ENCODE measurements at places on chromosomes 6 and 20.

DNA sequence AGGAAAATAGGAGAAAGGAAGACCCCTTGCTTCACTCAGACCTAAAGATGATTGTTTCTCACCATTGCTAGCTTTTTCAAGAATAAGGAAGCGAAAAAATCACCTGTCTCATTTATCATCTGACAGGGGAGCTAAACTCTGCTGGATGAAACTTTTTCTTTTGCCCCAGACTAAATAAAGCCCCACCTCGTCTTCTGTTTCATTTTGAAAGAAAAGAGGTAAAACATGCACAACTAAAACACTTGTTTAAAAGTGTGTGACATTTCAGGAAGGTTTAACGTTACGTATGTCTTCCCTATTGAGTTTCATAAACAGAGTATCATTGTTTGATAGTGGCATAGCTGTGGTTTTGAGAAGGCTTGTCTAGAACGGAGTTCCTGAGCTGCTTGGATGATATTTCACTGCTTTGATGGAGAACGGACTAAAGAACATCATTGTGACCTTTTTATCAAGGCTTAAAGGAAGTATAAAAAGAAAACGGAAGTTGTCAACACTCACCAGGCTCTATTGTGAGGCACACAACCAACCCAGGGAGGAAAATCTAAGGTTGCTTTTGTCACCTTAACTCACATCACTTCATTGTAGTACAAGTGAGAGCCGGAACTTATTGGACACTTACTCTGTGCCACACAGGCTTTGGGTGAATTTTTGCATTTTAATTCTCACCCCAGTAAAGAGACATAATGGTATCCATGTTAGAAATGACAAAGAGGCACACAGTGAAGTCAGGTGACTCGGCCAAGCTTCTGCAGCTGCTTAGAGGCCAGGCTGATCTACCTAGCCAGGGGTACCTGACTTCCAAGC lies 29.5 kb downstream of the TSHZ2 start:
- no peak for DNase-seq

DNA sequence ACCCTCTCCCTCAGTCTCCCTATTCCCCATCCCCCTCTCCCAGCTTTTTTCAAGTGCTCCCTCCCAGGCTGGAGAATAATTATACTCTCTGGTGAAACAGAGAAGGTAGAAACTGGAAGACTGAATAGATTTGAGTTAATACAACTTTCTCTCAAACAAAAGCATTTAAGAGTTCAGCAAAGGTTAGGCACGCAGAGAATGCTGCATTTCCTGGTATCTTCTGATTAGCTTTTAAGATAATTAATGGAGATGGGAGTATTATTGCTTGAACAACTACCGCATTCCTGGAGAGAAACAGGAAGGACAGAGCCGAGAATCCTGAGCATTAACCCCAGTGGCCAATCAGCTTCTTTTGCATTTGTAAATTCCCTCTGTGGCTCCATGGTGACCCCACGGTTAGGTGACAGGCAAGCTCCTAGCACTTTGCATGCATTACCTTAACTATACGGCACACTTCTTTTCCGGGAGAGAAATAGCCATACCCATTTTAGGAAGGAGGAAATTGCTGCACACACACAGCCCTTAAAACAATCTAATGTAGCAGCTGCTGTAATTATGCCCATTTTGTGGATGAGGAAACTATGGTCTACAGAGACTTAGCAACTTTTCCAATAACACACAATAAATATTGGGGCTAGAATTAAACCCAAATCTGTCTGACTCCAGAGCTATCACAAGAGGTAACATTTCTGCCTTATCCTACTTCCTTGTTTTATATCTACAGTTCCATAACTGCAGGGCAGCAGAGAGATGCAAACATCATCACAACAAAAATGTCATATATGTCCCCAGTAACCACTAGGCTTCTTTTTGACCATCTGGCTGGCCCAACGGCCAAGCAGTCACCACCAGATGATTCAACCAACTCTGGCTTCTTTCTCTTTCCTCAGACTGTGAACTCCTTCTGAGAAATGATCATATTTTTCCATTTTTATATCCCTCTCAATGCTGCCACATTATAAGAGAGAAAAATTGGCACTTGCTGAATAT lies 169.9 kb downstream of the CD24 start:
- DNase-seq, result no peak

DNA sequence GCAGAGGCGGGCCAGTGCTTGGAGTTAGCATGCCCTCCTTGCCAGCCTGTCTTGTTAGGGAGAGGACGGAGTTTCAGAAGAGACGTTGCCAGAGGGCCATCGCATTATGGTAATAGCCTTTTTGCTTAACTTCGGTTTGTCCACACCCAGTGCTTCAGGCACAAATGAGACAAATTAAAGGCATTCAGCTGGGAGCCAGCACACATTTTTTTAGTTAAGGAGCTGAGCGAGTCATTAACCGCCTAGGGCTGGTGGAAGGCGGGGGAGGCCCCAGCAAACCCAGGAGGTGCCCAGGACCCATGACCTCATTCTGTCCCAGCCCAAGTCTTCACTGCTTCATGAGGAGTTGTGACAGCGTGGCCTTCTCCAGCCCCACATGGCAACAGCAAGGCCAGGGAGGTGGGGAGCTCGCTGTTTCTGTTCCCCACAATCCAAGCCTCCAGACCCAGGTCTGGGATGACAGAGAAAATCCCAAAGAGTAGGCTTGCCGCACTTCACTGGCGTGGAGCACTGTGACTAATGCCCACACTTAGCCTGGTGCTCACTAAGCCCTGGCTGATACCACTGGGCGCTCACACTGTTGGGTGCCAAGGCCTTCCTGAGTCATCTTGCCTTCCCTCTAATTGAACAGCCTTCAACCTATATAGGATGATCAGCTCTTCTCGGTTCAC lies 237.1 kb downstream of the ANKRD60 start:
- no peak for DNase-seq

- no peak for DNase-seq
Measured at GRCh38 chr6:34276881-34277762, 28.3 kb upstream of the SMIM29 start.

DNA sequence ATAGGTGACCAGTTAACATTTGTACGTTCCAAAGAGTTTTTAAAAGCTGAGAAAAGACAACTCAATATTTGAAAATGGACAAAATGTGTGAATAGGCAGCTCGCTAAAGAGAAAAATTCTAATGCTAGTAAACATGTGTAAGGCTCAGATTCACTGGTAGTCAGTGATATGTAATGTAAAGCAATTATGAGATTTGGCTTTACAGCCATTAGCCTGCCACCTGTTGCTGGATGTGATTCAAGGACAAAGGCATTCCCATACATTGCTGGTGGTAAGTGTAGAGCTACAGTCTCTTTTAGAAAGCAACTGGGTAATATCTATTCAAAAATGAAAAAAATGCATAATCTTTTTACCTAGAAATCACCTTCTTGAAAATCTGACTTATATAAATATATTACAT lies 114.3 kb downstream of the COL19A1 start:
- DNase-seq, result no peak

DNA sequence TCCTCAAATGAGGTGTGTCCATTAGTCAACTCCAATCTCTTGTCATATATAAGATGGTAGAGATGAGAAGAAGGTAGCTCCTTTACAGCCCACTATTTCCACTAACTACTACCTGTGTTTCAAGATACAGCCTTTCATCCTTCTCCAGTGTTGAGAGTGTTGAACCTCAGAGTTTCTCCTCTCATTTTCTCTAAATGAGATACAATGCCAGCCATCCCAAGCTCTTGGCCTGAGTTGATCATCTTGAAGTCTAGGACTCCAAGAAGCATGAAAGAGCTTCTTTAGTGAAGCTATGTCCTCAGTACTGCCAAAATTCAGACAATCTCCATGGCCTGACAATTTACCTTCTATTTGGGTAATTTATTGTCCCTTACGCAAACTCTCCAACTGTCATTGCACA lies 548 bp upstream of the HLA-DRA start:
- no peak for DNase-seq

GRCh38 chr6:68333442-68333841 lies 301.6 kb upstream of the ADGRB3 start:
- peak; percentile 6 for DNase-seq

DNA sequence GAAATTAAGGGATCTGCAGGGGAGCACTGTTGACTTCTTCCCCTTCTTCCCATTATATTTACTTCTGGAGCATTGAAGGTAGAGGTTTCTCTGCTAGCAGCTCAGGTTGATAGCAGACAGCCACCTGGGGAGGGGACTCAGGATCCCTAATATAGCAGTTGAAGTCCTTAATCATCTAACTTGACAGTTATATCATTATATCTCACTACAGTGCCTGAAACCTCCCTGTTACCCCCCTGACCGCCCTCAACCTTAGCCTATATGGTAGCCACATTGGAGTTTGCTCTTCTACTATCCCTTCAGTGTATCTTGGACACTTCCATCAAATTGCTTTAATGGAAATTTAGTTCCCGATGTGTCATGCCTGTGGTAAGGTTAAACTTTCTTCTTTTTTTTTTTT lies 7.0 kb downstream of the RALGAPB start:
- no peak for DNase-seq

GRCh38 chr6:35686436-35686835 lies 2.3 kb downstream of the FKBP5 start:
- DNase-seq, result no peak

GRCh38 chr20:24598996-24599395 lies 129.6 kb downstream of the SYNDIG1 start:
- no peak for DNase-seq

- DNase-seq, result no peak
Measured at GRCh38 chr6:35093118-35093445, 48.1 kb downstream of the TCP11 start.

GRCh38 chr6:20129290-20130088 lies 82.8 kb downstream of the MBOAT1 start:
- no peak for DNase-seq

DNA sequence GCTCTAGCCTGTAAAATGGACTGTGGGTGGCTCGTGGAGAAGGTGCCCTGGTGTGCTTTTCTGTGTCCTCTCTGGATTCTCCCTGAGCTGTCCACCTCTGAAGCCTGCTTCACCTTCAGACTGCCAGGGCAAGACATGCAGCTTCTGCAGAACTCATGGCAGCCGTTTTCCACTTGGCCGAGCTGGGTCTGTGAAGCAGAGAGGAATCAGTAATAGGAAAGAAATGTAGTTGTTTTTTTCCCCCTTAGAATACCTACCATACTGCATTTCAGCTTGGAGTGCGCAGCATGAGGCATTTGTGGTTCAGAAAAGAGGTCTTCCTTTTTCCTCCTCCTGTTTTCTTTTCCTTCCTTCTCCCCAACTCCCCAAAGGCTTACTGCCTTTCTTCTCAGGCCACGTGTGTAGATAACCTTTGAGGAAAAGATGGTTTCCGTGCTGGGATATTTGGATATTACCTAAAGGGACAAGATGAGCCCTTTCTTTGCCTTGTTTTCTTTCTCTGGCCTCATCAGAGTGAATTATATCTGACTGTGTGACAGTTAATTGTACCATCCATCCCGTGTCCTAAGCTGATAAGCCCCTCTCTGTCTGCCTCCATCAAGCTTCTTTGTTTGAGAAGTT lies 39.4 kb downstream of the RREB1 start:
- DNase-seq, result no peak

DNA sequence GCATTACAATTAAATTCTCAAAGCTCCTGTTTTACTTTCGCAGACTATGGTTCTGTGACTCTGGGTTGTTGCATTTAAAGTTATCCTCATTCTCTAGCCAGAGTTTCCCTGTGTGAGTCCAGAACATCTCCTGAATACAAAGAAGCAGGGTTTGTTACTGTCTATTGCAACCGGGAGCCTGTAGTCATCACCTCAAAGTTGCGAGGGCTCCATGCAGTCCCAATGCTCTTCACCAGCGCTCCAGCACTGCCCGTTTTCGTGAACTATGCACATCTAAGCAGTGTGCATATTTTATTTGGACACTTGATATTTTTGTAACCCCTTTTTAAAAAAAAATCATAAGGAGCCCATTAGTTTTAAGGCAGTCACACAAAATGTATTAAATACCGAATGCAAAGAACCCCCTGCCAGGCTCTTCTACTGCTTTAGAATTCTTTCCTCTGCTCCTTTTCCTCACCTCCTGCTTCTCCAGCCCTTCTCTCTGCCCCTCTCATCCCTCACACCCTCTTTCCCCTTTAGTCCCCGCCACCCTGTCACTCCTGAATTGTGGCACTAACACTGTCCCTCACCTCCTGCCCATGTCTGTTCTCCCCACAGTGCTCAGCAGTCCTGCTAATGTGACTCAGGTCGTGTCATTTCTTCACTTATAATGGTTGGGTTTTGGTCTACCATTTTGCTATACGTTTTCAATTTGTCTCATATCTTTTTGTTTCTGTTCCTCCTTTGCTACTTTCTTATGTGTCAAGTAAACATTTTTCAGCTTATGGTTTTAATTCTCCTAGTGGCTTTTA lies 1.1 kb upstream of the HLA-C start:
- no peak for DNase-seq

- no peak for DNase-seq
Measured at GRCh38 chr6:156659822-156660198, 117.4 kb upstream of the ARID1B start.

GRCh38 chr20:7716286-7716972 lies 223.8 kb downstream of the HAO1 start:
- DNase-seq, result no peak

DNA sequence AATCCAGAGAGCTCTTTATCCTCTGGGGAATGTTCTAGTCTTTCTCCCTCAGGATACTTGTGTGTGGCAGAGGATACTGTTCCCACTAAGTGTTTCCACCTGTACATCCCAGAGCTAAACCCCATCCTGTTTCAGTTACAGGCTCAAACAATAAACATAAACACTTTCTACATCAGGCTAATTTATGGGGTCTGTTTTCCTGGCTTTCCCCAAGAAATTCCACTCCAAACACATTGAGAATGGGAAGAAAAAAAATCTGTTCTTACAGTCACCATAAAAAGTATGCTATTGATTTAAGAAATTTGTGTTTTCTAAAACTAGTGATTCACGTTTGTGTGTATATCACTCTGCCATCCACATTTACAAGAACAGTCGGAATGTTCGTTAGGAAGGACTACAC lies 293.9 kb upstream of the FOXQ1 start:
- no peak for DNase-seq

DNA sequence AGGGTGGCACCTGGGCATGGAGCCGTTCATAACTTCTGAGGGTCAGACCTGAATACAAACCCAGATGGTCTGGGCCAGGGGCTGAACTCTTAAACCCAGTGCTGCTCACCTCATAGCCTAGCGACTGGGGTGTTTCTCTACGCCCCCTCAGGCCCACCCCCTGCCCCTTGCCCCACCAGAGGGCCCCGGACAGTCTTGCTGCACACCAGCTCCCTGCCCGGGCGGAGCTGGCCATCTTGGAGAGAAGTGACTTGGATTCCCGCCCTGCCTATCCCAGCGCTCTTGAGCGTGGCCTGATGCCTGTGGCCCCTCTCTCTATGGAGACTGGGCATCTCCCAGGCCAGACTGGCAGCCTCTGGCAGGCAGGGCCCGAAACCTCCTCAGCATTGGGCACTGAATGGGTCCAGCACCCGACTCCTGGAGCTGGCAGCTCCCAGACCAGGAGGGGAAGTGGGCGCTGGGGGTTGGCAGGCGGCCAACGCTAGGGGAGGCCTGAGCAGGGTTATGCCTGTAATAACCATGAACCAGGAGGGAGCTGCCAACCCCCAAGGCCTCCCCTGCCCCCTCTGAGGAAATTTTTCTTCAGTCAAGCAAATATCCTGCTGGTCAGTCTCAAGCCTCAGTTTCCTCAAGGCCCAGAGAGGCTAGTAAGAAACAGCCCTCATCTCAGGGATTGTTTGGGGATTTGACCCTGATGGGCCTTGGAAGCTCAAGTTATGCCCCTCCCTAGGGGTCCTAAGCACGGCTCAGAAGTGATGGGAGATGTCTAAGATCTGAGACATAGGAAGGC lies 169.5 kb downstream of the VEGFA start:
- no peak for DNase-seq

GRCh38 chr6:13733178-13733887 lies 21.7 kb upstream of the RANBP9 start:
- no peak for DNase-seq

GRCh38 chr6:160337991-160338390 lies 10.2 kb upstream of the SLC22A3 start:
- no peak for DNase-seq

- no peak for DNase-seq
Measured at GRCh38 chr20:4613718-4614620, 107.7 kb upstream of the PRND start.

All from NCI-H1092 (cell line).